Hematopoietic multipotent progenitor cell treated with erythropoietin and hydrocortisone succinate and interleukin-3 and kit ligand, for 15 days (in vitro differentiated cells): ENCODE measurements at places on chromosomes 3 and 15.

DNA sequence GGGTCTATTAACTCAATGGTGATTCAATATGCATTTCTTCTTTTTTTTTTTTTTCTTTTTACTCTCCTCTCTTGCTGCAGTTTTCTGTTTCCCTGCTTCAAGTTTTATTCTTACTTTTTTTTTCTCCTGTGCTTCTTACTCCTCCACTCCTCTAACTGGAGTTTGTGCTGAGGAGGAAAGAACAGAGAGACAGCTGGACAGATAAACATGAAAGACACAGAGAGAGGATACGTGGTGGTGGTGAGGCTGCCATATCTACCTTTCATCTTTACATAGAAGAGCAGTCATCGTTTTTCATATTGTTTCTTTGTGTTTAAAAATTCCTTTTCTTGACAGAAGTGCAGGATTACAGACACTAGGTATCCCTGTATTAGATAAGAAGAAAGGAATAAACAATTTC lies 262.8 kb downstream of the OTOL1 start:
- no peak for DNase-seq

DNA sequence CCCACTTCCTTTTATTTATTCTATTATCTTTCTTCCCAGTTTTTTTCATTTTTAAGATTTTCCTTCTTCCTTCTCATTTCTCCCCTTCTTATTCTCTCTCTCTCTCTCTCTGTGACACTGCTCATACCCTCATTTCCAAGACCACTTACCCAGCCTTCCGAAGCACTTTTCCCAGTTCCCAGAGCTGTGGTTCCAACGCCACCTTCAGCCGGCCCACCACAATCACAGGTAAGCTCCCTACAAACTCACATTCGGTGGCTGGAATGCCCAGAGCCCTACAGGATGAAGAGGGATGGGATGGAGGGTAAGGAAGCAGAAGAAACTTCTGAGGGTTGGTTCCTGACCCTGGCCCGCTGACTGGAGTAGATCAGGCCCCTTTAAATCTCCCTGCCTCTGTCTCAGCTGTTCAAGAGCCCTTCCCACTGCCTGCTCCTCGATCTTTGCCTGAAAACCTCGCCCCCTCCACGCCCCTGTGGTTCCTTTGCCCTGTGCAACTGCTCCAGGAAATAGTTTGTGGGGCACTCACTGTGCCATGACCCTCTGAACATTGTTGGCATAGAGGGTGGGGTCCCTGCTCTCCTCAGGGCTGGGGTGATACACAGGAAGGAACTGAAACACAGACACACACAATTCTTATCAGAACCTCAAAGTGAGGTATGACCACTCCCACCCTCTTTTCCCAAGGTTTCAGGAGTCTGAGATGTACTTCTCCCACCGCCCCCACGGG lies 4.8 kb downstream of the LPCAT4 start:
- no peak for DNase-seq

- DNase-seq = no peak
Measured at GRCh38 chr15:42679285-42680141, 57.4 kb downstream of the CDAN1 start.

DNA sequence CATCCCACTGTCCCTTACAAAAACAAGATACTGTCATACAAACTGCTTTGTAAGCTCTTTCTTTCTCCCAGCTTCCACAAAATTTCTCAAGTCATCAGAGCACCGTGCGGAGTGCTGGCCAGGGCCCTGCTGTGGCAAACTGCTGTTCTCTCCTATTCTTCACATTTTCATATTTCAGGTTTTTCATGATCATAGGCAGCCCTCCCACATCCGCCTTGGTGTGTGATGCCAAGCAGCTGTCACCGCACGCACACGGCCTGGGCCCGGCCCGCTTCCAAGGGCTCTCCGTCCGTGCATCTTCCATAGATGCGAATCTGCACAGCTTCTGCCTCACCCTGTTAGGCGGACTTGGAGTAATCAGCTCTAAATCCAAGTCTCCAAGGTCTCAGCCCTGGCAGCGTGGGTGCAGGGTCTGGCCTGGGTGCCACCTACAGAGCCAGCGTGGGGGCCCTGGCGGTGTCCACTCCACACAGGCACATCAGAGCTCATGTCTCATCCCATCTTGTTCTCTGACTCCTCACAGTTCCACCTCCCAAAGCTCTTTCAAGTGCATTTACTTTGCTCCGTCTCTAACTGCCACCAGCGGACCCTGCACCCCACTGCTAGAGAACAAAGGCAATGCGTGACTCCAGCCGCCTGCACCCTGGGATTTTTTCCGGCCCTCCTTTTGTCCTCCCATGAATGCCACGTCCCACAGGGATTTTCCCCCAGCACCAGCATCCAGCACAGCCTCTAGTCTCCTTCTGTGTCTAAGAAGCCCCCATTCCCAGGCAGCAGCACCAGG lies 27.2 kb downstream of the CYFIP1 start:
- no peak for DNase-seq

DNA sequence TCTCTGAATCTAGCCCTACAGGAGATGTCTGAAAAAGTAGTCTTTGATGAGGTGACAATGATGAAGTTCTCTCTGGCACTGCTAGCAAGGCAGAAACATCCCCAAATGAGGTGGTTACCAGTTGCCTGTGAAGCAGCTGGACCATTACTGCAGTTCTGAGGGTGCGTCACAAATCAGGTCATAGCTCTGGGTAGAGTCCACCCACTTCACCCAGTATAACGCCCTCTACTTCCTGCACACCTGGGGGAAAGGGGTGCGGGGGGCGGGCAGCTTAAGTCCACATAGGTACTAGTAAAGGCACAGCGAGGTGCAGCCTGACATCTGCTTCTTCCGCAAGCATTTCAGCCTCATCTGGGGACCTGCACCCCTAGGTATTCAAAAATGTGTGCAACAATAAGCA lies 13.4 kb upstream of the SATB1 start:
- no peak for DNase-seq

- DNase-seq = no peak
Measured at GRCh38 chr3:58299075-58299474, 7.0 kb upstream of the RPP14 start.

GRCh38 chr15:42279234-42279723 lies 6.0 kb upstream of the TMEM87A start:
- DNase-seq = no peak

DNA sequence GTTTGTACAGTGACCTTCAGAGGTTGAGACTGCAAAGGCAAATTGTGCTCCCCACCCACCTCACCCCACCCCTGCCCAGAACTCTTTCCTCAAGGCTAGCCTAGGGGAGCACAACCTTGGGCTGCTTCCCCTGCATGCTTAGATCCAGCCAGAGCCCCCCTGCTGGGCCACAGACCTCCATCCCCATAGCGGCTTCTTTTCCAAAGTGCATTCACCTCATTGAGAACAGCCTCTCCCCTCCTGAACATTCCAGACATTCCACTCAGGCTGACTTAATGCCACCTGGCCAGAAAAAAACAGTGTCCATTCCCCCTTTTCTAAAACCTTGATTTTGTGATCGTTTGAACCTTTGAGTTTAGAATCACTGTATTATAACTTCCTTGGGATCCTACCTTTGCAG lies 124.4 kb upstream of the TOPAZ1 start:
- DNase-seq = no peak

DNA sequence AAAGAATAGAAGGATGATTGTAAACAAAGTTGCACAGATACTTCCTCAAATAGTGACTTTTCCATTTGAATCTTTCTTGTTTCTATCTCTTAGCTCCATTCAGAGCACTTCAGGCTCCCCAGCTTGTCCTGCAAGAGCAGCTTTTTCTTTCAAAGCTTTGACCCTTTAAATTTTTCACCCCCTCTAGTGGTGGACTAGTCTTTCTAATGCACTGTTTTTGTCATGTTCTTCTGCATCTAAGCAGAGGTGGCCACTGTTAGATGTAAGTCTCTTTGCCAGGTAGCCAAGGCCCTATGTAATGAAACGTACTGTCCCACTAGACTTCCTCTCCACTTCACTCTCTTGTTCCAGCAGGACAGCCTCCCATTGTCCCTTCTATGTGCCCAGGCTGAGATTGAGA lies 74.0 kb upstream of the MANF start:
- peak; percentile 6 for DNase-seq

DNA sequence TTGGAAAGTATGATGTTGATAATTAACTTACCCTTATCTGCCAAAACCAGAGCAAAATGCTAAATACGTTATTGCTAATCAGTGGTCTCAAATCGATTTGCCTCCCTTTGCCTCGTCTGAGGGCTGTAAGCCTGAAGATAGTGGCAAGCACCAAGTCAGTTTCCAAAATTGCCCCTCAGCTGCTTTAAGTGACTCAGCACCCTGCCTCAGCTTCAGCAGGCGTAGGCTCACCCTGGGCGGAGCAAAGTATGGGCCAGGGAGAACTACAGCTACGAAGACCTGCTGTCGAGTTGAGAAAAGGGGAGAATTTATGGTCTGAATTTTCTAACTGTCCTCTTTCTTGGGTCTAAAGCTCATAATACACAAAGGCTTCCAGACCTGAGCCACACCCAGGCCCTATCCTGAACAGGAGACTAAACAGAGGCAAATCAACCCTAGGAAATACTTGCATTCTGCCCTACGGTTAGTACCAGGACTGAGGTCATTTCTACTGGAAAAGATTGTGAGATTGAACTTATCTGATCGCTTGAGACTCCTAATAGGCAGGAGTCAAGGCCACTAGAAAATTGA lies 59.7 kb downstream of the DCUN1D1 start:
- DNase-seq = peak; percentile 96

- no peak for DNase-seq
Measured at GRCh38 chr15:63881431-63881830, 47.7 kb upstream of the HERC1 start.

DNA sequence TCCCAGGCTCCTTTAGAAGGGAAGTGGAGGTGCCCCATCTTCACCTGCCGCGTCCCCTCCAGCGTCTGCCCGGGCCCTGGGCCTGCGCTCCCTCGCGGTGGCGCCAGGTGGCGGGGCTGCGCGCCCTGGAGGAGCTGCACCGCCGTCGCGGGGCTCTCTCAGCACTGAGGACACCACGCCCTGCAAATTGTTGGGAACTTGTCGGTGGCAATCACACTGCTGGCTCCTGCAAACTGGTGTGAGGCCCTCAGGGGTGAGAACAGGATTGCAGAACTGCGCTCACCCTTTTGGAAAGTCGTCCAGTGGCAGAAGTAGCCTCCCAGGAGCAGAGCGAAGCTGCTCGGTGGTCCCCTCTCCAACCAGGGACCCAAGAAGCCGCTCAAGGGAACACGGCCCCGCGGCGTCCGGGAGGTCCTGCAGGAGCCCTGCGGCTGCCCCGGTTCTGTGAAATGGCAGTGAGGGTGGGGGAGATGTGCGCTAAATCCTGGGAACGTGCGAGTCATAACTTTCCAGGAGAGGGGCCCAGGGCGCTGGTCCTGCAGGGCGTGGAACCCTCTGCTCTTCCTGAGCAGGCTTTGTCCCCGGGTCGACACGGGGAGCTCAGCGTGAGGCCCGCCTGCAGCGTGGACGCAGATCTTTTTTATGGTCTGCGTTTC lies 995 bp upstream of the LRRK1 start:
- peak; percentile 34 for DNase-seq

GRCh38 chr3:94285872-94286271 lies 223.0 kb downstream of the NSUN3 start:
- no peak for DNase-seq

GRCh38 chr15:63752075-63752684 lies 81.6 kb downstream of the HERC1 start:
- peak; percentile 68 for DNase-seq

DNA sequence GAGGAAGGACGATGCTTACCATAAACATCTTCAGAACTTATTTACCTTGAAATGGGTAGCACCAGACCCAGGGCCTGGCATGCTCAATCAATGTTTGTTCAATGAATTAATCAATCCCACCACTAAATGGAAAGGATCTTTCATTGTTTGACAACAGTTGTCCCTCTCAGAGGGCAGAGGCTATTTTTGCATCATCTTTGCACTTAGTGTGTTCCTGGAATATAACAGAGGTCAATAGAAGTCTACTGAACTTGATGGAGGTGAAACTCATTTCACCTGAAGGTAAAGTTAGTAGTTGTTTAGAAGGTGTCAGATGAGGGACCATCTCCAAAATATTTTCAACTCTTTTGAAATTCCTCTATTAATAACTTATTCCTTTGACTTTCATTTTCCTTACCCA lies 36.9 kb upstream of the LACTB start:
- no peak for DNase-seq

- no peak for DNase-seq
Measured at GRCh38 chr3:44501971-44502370, 24.5 kb upstream of the ZNF445 start.

GRCh38 chr3:13507570-13508339 lies 27.6 kb downstream of the HDAC11 start:
- no peak for DNase-seq

GRCh38 chr3:39665441-39665840 lies 144.0 kb upstream of the MYRIP start:
- no peak for DNase-seq

DNA sequence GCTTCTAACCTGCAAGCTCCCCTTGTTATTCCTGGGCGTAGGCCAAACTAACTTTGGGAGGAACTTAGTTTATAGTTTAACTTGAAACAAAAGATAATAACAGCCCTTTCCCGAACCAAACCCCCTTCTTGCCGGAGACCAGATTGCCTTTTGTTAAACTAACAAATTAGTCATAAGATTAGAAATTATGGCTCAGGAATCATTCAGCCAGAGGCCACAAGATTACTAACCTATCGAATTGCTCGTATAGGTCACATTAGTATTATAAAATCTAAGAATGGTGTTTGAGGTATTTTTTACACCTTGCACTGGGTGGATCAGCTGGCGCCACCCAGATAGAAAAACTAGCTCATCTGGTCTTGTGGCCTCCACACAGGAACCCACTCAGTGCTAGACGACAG lies 65.3 kb upstream of the RAP2B start:
- DNase-seq = no peak

GRCh38 chr3:125185805-125186204 lies 26.7 kb downstream of the SLC12A8 start:
- no peak for DNase-seq

DNA sequence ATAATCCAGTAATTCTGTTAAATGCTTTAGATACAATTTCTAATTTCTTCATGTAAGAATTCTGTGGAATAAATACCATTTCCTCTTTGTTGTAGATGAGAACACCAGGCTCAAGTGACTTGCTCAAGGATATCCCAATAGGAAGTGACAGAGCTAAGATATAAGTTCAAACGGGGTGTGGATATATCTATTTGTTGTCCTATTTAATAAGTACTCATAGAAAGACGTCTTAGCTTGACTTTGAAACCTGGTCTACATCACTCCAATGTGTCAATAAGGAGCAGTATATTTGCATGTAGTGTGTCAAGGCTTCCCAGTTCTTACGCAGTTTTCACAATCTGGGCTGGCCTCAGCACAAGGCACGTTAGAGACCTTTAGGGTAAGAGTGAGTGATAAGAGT lies 4.7 kb upstream of the GCSAM start:
- DNase-seq = no peak

- no peak for DNase-seq
Measured at GRCh38 chr15:73906346-73907034, 19.8 kb upstream of the LOXL1 start.

- DNase-seq = no peak
Measured at GRCh38 chr3:4904811-4905695, 74.2 kb upstream of the BHLHE40 start.

- DNase-seq = no peak
Measured at GRCh38 chr3:126866175-126866759, 116.6 kb upstream of the PLXNA1 start.

- no peak for DNase-seq
Measured at GRCh38 chr3:170494766-170495165, 76.1 kb downstream of the CLDN11 start.
